ENCODE measurements at places on chromosomes 11 and 22.

GRCh38 chr11:99260696-99261095 is 239.9 kb downstream of the CNTN5 start:
- DNase-seq = no peak

DNA sequence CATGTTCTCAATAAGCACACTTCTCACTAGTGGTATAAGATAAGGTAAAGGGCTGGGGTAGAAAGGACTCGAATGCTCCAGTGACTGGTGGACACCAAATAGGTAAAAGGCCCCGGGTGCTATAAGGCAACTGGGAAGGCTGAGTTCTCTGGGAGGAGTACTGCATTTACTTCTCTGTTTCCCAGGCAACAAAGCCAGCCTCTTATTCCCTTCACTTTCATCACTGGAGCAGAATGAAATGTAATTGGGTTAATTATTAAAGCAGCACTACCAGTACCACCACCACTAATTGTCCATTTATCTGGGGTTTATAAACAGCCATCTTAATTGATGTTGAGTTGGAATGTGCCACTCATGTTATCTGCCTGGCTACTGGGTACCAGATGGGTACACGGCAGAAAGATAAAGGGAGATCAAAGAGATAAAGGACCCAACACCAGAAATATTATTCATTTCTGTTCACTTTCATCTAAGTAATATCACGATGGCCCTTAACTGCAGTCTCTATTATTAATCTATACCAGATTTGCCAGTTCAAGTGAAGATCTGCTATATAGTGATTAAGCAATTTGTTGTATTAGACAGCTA is 94.4 kb upstream of the CHRM4 start:
- DNase-seq = no peak

DNA sequence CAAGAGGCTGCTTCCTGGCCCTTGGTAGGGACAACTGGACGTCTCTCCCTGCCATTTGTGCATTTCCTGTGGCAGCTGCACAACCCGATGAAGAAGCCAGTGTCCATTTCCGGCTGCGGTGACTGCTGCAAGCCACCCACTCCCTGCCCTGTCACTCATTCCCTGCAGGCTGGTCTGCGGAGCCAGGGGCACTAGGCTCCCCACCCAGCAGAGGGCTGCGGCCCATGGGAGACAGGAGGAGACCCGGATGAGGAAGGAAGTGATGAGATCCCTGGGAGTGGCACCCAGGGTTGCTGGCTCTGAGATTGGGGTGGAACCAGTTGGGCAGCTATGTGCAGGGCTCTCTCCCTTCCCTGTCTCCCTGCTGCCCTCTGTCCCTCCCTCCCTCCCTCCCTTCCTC is 10.0 kb upstream of the MYRF start:
- no peak for DNase-seq

GRCh38 chr22:33743756-33744155 is 176.5 kb downstream of the LARGE1 start:
- DNase-seq = no peak

GRCh38 chr22:31081963-31082605 is 966 bp downstream of the SMTN start:
- DNase-seq = no peak

DNA sequence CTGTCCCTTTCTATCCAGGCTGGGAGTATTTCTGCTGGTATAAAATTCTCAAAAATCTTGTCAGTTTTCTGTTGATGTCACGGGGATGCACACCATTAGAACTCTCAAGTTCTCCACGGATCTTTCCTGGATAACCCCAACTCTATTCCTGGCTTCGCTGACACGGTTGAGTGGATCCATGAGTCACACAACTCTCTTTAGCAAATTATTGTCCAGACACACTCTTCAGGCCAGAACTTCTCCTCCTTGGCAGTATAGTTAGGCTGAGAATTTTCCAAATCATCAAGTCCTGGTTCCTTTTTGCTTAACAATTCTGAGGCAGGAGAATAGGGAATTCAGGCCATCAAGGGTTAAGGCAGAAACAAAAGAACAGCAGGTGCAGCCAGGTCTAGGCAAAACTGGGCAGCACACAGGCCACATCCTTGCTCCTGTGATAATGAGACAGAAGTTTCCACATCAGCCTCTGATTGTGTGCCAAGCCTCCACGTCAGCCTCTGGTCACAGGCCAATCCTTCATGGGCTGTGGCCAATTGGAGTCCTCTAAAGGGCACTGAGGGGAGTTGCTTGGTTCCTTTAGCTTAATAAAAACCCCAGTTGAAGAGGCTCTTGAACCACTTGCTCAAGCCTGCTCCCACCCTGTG is 5.7 kb upstream of the ACAT1 start:
- DNase-seq = peak; percentile 97

DNA sequence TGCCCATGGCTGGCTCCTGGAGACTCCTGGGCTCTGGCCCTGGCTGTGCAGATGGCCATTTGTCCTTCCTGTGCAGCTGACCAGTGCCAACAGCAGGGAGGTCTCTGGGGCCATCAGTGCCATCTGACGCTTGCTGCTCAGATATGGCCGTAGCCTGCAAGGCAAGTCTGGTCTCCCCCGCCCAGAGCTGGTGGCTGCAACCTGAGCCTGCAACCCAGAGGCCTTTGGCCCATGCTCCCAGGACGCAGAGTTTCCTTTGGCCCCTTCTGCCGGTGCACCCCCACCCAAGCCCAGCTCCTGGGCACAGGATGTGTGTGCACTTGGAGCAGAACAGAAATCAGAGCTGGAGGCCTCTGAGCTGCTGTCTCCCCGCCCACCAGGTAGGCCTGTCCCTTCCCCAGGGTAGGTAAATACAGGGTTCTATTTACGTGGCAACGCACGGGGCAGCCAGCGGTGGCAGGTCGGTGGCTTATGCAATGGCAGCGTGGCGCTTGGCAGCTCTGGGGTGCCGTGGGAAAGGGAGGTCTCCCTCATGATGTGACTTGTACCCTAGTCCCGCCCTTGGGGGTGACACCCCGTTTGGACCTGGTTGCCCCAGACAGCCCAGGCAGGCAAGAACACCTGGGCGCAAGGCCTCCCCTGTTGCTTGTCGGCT is 21.0 kb upstream of the MYEOV start:
- no peak for DNase-seq

- no peak for DNase-seq
These were observed 431.3 kb downstream of the TBC1D22A start for GRCh38 chr22:47193606-47194329.
